ENCODE measurements at places on chromosomes 1 and 21. TPM values are rescaled to one million over a fixed set of nuclear protein-coding genes. Genes with fewer than 3 reads are reported as not detected.

Gene C1orf115
- total RNA-seq, result 0.03 TPM

Gene SLC9C2
- not detected for total RNA-seq

GRCh38 chr1:60283690-60284089 is 210.1 kb upstream of the C1orf87 start:
- no peak for DNase-seq

DNA sequence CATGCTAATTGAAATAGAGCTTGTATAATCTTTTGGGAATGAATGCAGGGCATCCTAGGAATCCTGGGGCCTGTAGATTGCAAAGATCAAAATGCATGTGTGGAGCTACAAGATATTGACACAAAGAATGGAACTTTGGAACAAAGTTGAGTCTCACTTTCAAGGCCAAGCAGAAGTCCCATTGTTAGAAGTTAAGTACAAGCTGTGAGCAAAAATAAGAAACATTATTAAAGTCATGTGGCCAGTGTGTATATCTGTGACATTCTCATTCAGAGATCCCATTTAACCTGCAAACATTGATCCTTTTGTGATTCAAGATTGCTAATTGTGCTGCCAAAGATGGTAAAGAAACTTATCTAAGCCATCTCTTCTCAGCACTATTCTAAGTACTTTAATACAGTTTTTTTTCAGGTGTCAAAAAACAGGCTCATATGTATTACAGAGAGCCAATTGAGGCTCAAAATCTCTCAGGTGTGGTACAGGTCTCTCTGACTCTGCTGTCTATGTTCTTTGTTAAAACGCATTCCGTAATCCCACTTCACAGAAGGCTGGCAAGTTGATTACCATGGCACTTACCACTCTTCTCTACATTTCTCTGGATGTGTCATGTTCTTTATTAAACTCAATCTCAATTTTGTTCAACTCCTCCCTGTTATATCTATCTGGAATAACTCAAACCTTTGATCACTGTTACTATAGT is 704.4 kb upstream of the NEGR1 start:
- no peak for DNase-seq

GRCh38 chr1:13746342-13746741 is 46.4 kb downstream of the PRDM2 start:
- no peak for DNase-seq

GRCh38 chr1:157239936-157240335 is 101.7 kb upstream of the ETV3 start:
- no peak for DNase-seq

DNA sequence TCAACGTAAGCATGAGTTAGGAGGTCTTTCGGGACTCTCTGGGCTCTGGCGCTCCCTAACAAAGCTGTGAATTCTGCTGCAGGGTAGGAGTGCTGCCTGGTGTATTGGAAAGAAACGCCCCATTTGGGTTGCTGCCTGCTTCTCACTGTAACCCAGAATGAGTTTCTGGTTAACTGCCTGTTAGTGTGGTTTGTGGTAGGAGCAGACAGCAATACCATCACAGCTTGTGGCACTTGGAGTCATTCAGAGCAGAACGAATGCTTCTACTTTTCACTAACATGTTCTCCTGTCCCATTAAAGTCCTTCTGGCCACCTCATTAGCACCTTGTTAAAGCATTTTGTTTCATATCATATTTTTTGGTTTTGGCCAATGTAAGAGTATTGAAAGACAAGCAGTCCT is 18.1 kb downstream of the MAP3K7CL start:
- DNase-seq, result peak; percentile 20

DNA sequence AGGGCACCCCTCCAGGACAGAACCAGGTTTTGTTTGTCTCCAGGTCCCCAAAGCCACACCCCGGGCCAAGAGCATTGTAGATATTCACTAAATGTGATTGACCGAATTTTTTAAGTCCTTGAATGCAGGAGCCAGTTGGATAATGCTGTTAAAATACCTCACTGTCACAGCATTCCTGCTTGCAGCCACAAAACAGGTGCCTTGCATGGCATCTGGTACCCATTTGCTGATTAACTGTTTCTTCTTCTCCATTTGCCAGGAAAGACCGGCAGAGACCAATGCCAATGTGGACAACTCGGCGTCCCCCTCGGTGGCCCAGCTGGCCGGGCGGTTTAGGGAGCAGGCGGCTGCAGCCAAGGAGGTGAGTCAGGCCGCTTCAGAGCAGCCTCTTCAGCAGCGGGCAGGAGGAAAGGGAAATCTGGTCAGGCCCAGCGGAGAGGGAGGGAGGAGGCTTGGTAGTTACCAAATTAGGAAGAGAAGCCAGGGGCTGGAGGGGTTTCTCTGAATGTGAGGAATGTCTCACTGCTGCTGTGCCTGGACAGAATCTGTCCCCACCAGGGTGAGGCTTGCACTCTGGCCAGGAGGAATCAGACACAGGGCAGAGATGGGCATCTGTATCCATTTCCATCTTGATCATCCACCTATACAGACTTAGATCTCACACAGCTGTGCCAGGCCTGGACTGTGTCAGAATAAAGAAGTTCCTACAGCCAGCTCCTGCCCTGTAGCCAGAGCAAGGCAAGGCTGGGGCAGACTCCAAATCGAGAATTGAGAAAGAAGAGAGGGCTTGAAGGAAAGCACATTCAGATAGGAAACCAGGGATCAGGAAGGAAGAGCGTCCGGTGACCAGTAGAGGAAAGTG is 37.9 kb upstream of the MPZL1 start:
- peak; percentile 88 for DNase-seq

DNA sequence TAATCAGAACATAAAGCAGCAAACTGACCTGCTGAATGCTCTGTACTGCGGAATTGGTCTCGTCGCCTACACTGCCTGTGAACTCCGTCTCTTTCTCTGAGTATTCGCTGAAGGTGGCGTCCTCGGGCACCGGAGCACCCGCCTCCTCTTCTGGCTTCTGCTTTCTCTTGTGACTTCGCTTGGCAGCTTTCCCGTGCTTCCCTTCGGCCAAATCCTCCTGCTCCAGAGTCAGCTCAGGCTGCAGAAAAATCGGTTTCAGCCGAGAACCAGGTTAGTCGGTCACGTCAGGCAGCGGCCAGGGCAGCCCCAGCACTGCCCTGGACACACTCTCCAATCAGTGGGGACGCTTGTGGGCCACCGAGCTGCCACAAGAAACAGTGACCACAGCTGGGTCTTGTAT is 35.8 kb upstream of the RIPK4 start:
- DNase-seq, result no peak

GRCh38 chr1:91153341-91153740 is 131.5 kb upstream of the ZNF644 start:
- no peak for DNase-seq

- no peak for DNase-seq
Measured at GRCh38 chr1:181486098-181486420, 2.7 kb downstream of the CACNA1E start.

GRCh38 chr1:208374391-208374941 is 130.3 kb upstream of the PLXNA2 start:
- no peak for DNase-seq

- no peak for DNase-seq
Measured at GRCh38 chr1:153324912-153325311, 12.2 kb upstream of the PGLYRP3 start.

Data from MG63 (cell line).